CD4-positive, CD25-positive, alpha-beta regulatory T cell (primary cell): ENCODE measurements at places on chromosomes 5 and 9.

DNA sequence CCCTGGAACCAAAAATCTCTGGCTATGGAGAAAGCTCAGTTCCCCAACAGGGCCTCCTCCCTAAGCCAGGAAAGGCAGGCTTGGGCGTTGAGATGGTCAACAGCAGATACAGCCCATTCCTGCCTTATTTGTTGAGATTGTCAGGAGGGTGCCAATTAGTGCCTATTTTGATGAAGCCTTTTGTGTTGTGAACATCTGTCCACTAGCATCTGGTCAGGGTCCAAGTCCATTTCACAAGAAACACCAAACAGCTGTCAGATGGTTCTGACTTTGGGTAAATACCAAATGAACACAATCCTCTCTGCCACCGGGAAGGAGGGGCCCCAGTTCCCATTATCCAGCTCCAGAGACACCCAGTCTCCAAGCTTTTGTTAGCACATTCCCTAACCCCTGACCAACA is 19.9 kb downstream of the SEMA6A start:
- DNase-seq: no peak

DNA sequence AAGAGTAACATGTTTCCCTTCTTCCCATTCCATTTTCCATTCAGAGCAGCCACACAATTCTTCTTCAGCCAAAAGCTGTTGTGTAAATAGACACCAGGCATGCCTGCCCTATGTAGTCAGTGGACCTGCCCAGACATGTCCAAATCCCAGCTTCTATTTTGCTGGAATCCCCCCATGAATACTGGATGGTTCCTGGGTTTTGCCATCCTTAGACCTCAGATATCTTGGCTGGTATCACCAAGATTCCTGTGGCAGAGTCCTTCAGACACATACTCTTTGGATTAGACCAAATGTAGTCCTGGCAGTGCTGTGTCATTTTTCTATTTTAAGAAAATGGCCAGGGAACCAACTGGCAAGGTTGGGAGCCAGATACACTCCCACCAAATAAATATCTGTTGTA is 10.3 kb downstream of the FST start:
- no peak for DNase-seq

DNA sequence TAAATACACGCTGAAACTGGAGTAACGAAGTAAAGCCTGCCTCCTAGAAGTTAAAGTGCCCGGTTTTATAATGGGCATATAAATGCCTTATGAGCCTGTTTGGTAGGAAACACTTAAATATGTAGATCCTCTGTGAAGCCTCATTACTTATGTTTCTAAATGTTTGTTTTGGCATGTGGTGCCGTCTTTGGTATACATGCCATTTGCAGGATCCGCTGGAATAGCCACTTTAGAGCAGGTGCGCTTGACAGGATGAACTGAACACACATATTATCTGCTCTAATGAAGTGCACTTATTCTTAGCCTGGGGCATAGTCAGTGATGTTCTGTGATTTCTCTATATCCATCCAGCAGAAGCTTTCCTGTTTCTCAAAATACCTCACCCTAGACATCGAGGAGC is 778.1 kb upstream of the WWC1 start:
- DNase-seq: no peak

DNA sequence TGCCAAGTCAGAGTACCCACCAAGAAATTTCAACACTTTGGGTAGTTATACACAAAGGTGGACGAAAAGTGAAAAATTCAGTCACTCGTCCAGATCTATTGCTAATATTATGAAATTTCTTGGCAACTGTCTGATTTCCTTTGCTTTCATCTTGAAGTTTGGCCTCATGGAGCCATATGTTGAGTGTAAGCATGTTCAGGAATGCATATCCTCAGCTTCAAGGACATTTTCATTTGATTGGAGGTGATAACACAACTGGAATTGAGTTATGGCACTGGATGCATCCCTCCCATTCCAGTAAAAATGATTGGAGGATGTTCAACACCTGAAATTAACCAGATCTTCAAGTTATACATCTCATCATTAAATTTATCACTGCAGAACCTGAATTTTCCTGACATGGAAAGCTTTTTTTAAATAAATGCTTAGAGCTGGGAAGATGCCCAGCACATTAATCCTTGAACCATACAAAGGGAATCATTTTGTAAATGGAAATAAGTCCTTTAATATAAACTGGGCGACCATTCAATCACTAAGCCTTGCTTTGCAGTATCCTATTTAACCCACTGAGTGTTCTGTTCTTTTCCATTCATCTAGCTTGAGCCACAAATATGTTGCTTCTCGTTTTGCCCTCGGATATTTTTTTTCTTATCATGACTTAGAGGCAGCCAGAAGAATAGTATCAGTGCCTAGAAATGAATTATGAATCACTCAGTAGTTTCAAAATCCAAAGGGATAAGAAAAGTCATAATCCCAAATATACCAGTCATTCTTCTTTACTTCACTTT is 273.7 kb upstream of the PIK3R1 start:
- no peak for DNase-seq

GRCh38 chr9:96167011-96167410 is 135.0 kb downstream of the HSD17B3 start:
- DNase-seq: no peak

DNA sequence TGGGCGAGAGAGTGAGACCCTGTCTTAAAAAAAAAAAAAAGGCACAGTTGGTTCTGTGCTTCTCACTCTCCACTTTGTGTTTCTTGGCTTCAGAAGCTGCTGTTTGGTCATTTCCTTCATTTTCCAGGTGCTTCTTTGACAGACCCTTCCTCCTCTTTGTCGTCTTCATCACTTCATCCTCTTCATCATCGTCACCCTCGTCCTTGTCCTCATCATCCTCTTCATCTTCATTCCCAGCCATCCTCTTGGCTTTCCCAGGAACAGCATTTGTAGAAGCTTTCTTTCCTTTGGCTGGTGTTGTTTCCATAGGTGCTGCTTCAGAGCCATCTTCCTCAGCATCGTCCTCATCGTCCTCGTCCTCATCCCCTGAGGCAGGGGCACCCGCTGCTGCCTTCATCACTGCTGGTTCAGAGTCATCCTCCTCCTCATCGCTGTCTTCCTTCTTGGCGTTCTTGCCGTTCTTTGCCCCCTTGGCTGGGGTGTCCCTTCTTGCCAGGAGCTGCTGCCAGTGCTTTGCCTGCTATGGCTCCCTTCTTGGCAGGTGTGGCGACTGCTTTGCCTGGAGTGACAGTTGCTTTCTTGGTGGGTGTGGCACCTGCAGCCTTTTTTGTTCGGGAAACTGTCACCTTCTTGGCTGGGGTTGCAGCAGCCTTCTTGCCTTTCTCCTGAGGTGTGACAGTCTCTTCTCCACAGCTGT is 7.1 kb downstream of the RABL6 start:
- no peak for DNase-seq
